NCI-H524 (cell line): ENCODE measurements at places on chromosomes 13 and 19.

GRCh38 chr19:54298357-54299125 is 14.4 kb downstream of the LILRA5 start:
- no peak for DNase-seq

GRCh38 chr19:48318286-48318987 is 6.9 kb upstream of the EMP3 start:
- DNase-seq, result no peak

DNA sequence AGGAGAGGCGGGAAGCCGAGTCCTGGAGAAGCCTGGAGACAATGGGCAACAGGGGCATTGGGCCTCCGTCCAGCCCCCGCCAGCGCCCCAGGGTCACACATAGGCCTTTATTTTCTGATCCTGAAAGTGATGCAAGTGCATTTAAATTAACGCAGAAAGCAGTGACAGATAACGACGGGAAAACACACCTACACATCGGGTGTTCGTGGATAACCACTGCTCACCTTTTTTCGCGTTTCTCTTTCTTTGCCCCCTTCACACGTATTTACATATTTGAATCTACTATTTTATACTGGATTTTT is 30.4 kb upstream of the GRTP1 start:
- no peak for DNase-seq

DNA sequence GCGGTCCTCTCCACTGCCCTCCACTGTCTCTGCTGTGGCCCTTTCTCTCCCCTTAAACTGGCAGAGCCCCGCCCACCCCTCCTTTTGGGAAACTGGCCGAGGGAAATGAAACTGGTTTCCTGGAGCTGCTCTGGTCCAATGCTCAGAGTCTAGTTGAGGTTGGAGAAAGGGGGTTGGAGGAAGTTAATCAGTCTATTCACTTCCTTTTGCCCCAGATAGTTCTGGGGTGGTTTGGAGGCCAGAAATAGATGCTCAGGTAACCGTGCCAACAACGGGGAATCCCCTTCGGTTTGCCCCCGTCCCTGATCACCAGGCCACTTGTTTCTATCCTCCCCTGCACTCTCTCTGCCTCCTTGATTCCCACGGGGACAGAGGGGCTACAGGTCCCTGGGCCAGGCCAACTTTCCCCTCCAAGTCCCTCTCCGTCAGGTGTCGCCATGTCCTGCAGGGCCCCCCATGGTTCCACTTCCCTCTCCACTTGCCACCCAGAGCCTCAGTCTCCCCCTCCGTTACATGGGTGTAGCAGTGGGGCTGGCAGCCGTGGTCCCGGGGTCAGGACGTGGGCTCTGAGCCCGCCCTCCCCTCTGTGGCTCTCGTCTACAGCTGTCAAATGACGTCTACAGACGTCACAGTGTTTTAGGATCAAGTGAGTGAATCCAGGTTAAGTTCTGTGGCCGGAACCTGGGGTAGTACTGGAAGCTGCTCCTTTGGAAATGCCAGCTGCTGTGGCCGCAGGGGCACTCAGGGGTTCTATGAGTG is at the start of gene IL4I1:
TSS of gene IL4I1 (minus strand) at position 25 of the 759 bp plus-strand sequence. CDS start 727 bp downstream, outside the sequence.
- no peak for DNase-seq

DNA sequence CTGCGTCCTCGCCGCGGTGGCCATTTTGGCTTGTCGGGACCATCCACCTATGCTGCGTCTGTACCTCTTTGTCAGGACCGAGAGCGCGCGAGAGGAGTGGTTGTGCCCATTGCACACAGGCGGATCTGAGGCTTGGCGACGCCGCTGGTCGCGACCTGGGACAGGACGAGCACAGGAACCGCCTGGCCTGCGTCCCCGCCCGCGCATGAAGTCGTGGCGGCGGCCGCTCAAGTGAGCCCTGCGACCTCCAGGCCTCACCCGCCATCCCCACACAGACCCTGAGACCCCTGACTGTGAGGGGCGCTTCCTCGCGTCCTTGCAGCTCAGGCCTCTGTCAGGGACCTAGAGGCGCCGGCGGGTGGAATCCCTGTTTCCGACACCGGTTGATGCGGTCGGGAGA is 16.8 kb downstream of the ZNF586 start:
- no peak for DNase-seq

GRCh38 chr19:1568320-1569019 is at the start of gene MEX3D:
Gene MEX3D, minus strand, starts transcription at chr19:1568325. Its CDS starts 267 bp downstream, at chr19:1568058.
- DNase-seq, result peak; percentile 73

GRCh38 chr19:46515290-46515609 is 19.6 kb upstream of the PNMA8B start:
- DNase-seq, result no peak

- no peak for DNase-seq
Measured at GRCh38 chr13:50290186-50290585, 274.9 kb downstream of the KCNRG start.

GRCh38 chr13:31116224-31116623 is 45.5 kb downstream of the HSPH1 start:
- no peak for DNase-seq

GRCh38 chr19:15048885-15049541 is at the start of gene CASP14:
Gene CASP14, plus strand, starts transcription at chr19:15049480. Its CDS starts 2,772 bp downstream, at chr19:15052252.
- no peak for DNase-seq

DNA sequence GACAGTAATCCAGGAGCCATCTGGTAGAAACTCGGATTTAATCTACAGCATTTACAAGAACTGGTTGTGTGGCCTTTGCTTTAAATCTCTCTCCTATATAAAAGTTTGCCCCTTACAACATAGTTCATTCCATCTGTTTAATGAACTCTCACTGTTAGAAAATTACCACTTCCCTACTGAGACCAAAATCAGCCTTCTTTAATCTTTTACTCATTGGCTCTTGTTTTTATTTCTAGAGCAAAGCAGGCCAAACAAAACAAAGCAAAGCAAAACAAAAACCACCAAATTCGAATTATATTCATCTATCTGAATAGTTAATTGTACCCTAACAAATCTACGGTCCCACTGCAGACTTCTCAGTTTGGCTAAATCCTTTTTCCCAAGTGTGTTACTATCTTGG is 127.0 kb downstream of the UGGT2 start:
- peak; percentile 71 for DNase-seq

GRCh38 chr19:58557221-58558065 is 968 bp downstream of the UBE2M start:
- no peak for DNase-seq

GRCh38 chr19:1923319-1923718 is 17.7 kb upstream of the CSNK1G2 start:
- no peak for DNase-seq

GRCh38 chr13:26017932-26018665 is 33.7 kb downstream of the SHISA2 start:
- DNase-seq, result no peak

DNA sequence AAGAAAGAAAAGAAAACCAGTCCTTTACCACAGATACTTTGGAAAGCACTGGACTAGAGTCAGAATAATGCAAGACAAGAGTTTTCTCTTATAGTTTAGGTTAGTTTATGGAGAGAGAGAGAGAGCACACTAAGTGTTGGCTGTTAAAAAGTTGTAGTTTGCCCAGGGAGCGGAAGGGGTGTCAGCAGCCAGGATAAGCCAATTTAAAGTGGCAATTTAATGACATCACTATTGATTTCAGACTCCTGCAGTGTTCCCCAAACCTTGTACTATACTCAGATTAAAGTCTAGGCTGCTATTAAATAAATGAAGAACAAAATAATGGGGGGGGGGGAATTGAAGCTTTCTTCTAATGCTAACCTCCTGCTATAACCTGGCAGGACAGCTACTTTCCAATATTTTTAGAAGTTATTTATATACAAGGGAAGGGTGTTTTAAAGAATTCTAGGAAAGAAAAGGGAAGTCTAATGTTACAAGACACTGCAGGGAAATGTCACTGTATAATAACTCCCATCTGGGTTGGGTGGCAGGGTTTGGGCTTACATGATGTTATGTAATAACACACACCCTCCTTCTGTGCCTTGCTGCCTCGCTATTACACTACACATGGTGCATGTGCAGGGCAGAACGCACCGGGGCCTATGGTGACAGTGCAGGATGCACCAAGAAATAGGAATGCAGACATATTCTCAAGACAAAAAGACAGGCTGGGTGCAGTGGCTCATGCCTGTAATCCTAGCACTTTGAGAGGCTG is 19.9 kb downstream of the TPT1 start:
- no peak for DNase-seq

GRCh38 chr13:36872621-36873020 is 47.4 kb downstream of the SMAD9 start:
- DNase-seq, result no peak

DNA sequence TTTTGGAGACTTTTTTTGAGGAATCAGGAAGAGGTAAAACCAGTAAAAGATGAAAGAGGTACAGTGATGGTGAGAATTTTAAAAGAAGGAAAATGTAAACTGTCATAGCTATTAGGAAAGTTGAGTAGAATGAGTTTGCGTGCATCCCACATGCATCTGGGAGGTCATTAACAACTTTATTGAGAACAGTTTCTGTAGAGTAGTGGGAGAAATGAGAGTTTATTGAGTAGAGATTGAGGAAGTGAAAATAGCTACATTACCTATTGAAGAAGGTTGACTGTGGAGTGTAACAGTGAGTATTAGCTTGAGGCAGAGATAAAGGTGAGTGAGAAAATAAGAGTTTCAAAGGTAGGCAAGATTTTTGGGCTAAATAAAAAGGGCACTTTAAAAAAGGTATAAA is 38.7 kb downstream of the BRCA2 start:
- DNase-seq, result no peak

GRCh38 chr13:21668732-21669275 is 2.1 kb upstream of the FGF9 start:
- DNase-seq, result peak; percentile 79

DNA sequence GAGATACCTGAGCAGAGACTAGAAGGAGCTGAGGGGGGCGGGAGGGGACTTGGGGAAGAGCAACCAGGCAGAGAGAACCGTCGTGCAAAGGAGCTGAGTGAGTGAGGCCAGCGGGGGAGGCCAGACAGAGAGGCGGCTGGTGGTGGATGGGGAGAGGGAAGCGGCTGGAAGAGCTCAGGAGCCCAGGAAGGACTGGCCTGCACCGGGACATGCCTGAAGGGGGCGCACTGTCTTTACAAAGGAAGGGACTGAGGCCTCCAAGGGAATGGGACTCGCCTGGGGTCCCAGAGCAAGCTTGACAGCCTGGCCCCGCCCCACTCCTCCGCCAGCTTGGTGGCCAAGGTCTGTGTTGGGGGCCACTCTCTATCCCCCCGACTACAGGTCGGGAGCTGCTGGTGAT is 14.9 kb downstream of the ONECUT3 start:
- no peak for DNase-seq

DNA sequence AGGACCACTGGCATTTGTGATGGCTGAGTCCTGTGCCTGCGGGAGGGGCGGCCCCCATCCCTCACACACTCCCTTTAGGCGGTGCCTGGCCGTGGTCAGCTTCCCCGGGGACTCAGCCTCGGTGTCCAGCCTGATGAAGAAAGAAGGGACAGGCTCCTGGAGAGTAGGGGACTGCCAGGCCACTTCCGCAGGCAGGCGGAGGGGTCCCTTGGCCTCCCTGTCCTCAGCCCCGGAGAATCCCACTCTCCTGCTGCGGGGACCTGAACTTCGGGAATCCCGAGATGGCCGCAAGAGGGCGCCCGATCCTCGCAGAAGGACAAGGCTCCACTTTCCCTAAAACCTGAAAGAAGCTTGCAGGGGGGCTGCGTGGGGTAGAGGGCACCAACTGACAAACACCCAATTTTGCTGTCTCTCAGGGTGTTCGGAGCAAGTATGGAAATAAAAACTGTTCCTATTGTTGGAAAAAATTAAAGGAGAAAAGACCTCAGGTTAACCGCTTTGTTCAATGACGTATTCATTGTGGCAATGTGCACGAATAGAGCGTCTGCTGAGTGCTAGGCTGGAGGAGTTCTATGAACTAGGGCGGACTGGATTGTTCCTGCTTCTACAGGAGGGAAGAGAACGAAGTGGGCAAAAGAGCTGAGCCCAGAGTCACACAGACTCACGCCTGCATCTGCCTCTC is 297.3 kb downstream of the ZNF536 start:
- no peak for DNase-seq

DNA sequence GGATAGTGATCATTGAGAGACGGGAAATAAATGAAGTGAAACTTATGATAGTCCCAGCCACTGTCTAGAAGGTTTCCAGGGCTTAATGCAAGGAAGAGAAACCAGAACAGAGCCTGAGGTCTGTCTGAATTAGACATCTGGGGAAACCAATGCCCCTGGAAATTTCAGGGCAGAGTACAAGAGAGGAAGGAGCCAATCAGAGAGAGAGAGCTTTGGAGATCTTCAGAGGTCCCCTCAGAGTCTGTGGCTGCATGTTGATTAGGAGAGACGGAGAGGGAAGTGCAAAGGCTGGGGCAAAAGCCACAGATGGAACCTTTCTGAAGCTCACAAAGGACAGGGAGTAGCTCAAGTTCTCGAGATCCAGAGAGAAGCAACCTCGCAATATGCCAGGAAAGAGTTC is 378.0 kb downstream of the DNAJC15 start:
- no peak for DNase-seq

- no peak for DNase-seq
Measured at GRCh38 chr13:31015199-31015598, 82.7 kb downstream of the TEX26 start.

DNA sequence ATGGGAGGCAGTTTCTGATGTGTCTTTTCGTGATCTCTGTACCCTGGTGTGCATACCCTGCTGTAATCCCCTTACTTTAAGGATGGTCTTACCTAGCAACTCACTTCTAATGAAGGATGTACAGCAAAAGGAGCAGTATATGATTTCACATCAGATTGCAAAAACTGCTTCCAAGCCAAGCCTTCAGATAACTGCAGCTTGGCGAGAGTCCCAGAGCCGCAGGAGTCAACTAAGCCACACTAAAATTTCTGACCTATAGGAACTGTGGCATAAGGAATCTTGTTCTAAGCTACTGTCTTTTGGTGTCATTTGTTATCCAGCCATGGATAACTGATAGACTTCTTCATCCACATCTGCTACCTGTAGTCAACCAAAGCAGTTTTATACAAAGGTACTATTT is 496.7 kb downstream of the GPC6 start:
- DNase-seq, result no peak

- no peak for DNase-seq
Measured at GRCh38 chr13:109856350-109856749, 70.0 kb upstream of the IRS2 start.
